Kidney epithelial cell (primary cell): ENCODE measurements at places on chromosomes 4 and X. TPM values are rescaled to one million over a fixed set of nuclear protein-coding genes. Genes with fewer than 3 reads are reported as not detected.

DNA sequence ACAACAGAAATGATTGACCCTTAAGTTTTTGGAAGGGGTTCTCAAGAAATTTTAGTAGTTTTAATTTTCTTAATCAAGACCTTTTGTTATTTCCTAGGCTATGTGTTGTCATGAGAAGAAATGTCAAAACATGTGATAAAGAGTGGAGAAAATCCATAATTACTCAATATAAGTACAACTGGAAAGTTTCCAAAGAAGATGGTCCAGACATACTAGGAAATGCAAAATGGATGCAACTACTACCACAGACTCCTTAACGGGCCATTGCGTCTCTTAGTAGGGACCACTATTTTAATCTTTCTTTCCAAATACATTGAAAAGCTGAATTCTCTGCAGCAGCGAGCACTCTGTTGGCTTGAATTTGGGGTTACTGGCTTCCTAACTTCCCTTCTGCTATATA is 148.8 kb downstream of the NWD2 start:
- no peak for DNase-seq

GRCh38 chrX:38596939-38597338 is 35.6 kb downstream of the TSPAN7 start:
- DNase-seq, result no peak

GRCh38 chr4:61521451-61521850 is 321.3 kb downstream of the ADGRL3 start:
- DNase-seq, result no peak

DNA sequence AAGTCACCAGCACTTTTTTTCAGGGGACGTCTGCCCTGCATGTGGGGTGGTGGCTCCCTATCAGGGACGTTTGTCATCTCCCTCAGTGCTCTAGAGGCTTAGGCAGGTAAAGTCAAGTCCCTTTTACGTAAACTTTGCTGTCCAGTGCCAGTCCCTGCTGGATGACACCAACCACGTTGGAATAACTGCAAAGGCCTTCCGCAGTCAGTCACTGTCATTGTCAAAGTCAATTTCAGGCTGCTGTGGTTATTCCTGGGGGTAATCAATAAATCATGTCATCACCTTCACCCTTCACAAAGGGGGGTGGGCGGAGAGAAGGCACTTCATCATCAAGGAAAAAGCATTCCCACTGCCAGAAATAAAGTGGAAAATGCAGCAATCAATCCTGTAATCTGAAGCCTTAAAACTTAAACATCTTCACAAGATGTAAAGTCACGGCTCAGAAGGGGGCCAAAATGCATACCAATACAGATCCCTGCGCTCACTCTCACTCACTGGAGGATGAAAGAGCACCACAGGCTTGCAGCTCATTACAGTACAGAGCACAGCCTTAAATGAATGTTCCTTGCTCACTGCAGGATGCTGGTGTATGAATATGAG is 56.2 kb downstream of the CLDN22 start:
- DNase-seq, result no peak

DNA sequence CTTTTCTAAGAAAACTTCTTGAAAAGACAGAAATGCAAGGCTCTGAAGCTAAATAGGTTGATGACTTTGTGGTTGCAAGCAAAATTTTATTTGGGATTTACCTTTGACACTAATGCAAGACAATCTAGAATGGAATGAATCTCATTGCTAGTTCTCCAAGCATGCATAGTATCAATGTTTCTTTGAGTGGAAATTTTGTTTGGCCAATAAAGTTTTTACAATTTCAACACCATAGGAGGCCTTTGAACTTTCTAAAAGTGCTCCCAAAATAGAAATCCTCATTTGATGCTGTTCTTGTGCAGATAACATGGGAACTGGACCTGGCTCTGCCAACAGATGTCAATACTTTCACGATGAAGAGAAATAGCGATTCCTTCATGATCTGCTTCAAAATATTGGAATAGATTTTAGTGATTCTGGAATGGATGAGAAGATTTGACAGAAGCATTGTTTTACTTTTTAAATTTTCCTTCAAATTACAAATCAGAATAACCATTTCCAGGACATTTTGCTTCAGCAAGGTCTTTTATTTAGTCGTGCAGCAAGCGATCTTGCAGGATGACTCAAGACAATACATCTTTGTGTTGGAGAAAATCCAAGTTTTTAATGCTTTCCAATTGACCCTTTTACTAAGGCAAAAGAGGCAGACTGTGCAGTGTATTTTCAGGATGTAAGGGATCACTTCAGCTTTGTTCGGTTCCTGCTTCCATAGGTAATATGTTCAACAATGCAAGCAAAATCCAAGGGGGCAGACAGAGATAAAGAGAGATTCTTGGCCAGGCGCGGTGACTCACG is 51.7 kb upstream of the OTUD4 start:
- DNase-seq, result no peak

DNA sequence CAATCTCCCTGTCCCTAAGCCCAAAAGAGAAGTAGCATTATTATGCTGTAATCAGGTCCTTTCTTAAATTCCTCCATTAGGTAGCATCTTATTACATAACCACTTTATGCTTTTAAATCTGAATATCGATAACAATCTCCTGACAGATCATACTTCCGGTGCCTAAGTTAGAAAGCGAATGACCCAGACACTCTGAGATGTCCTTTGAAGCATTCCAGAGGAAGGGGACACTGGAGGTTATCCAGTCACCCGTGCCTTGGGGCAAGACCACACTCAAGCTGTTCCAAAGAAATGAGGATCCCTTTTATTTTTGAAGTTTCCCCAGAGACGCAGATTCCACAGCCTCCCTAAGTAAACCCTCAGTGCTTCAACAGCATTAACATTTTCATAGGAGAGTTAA is 125.7 kb downstream of the PALLD start:
- DNase-seq, result no peak

GRCh38 chrX:126551306-126551705 is 1.3 kb downstream of the DCAF12L1 start:
- DNase-seq, result no peak

GRCh38 chrX:39718981-39719380 is 378.8 kb downstream of the BCOR start:
- DNase-seq, result no peak

GRCh38 chr4:19936476-19936875 is 315.2 kb upstream of the SLIT2 start:
- peak; percentile 38 for DNase-seq

DNA sequence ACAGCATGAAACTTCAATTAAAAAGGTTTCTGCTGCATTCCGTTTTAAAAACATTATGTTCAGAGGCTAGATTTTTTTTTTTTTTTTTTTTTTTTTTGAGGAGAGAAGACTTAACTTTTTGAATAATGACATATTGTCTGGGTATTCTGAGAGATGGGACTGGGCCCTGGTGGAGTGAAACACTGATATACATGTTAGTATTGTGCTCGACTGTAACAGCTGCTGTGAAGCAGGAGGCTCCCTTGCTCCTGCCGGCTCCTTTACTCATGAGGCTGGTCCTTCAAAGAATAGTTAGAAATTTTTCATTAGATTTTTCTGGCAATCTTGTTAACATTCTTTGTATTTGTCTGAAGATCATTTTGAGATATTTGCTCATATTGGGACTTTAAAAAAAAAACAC is 73.3 kb downstream of the TMEM131L start:
- no peak for DNase-seq

DNA sequence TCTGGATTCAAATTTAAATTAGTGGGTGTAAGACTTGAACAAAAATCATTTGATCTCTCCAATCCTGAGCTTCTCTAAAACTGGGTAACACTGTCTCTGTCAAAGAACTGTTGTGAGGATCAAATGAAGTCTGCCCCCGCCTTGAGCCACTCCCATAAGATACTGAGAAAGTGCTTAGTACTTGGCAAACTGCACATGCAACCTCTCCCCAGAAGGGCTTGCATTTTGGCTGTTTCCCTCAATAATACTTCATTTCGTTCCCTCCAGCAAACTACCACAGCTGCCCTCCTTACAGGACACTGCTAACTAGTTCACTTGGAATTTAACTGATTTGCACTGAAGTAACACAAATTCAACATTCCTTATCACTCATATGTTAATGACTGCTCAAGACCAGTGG is 79.8 kb downstream of the APBB2 start:
- no peak for DNase-seq

DNA sequence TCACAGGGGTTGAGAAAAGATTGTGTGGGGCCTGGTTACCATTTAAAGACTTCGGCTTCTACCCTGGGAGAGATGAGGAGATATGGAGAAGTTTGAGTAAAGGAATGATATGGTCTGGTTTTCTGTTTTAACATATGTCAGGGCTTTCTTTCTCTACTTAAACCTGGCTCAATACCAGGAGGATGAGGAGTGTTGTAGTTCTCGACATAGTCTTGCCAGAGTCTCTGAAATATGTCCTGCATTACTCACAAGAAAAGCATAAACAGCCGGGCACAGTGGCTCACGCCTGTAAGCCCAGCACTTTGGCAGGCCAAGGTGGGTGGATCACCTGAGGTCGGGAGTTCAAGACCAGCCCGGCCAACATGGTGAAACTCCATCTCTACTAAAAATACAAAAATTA is 16.4 kb upstream of the ACE2 start:
- DNase-seq, result no peak

DNA sequence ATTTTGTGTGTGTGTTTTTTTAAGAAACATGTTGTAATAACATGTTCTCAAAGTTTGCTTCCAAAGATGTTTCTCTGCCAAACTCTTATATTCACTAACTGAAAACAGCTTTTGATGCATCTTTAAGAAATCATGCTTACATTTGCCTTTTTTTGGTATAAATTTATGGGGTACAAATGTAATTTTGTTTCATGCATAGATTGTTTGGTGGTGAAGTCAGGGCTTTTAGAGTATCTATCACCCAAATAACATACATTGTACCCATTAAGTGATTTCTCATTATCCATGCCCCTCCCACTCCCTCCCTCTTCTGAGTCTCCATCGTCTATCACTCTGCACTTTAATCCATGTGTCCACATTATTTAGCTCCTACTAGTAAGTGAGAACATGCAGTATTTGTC is 30.8 kb downstream of the SPINK2 start:
- DNase-seq, result no peak

GRCh38 chr4:168337550-168337940 is 19.0 kb upstream of the DDX60 start:
- DNase-seq, result no peak

DNA sequence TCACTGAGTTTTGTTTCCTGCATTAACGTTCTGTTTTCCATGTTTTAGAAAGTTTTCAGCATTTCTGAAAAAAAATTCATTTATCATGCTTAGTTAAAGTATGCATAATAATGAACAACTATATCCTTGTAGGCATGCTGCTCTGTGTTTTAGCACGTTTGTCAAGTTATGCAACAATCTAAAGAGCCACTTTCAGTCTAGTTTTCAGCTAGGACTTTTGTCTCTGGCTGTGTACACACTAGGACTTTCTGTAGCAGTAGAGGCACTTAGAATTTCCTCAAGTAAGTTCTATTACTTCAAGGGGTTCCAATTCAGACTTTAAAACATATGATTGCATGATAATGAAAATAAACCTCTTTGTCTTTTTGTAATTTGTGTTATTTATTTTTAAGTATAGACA is 12.4 kb downstream of the DCAF8L1 start:
- DNase-seq, result no peak

GRCh38 chr4:78624048-78624447 is 72.5 kb downstream of the ANXA3 start:
- no peak for DNase-seq

DNA sequence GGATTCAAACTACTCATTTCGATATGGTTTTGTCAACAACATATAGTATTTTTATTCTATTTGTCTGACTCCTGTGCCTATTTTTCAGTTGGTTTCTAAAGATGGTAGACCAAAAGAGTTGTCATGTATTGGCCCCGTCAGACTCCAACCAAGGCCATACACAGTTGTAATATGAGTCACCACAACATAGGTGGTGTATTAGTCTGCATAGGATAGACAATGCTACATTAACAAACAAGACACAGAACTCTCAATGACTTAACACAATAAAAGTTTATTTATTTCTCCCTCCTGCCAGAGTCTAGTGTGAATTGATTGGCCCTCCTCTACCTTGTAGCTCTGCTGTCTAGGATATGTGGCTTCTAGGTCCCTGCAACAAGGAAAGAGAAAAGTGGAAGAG is 45.9 kb downstream of the ARL9 start:
- DNase-seq, result no peak

GRCh38 chr4:183157215-183157614 is 58.2 kb downstream of the WWC2 start:
- DNase-seq, result no peak

DNA sequence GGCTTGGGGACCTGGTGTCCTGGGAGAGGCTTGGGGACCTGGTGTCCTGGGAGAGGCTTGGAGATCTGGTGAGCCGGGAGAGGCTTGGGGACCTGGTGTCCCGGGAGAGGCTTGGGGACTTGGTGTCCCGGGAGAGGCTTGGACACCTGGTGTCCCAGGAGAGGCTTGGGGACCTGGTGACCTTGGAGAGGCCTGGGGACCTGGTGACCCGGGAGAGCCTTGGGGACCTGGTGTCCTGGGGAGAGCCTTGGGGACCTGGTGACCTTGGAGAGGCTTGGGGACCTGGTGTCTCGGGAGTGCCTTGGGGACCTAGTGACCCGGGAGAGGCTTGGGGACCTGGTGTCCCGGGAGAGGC is 12.6 kb downstream of the SHOX start:
- no peak for DNase-seq

GRCh38 chrX:154737136-154737535 is 13.7 kb downstream of the GAB3 start:
- no peak for DNase-seq

DNA sequence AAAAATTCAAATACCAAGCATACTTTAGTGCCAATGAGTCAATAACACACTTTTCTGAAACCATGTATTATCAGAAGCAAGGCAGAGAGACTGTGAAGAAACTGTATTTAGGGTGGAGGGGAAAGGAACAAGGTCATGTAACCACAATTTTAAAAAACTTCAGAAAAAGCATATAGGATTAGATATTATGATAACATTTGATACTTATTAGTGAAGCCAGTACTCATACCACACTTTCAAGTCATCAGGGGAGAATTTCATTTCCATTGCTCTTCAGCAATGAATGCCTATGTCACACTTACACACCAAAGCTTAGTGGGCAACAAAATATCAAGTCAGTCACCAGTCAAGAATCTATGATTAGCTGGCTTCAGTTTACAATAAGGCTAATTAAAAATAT is 602.2 kb downstream of the IL15 start:
- DNase-seq, result no peak

DNA sequence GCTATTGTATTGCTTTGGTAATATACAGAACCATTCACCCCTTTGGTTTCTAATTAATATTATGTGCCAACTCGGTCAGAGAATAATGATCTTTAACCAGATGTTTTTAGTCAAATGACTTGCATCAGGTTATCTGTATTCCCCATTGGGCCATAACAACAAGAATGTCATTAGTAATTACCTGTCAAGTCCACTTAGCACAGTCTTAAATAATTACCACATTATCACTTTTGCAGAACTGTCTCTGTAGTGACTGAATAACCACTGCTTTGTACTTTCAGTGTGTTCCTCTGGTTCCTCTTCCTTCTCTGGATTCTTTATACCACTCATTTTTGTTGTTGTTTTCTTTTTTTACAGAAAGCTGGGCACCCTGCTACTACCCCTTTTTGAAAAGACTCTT is 257.7 kb upstream of the SPOCK3 start:
- no peak for DNase-seq

- DNase-seq, result no peak
Observed at GRCh38 chrX:53704294-53704693, 17.8 kb upstream of the HUWE1 start.

GRCh38 chr4:40897557-40898203 is 147.9 kb downstream of the NSUN7 start:
- no peak for DNase-seq

The ITIH6 gene
- not detected in 2 replicates for total RNA-seq

The ABCD1 gene
- total RNA-seq, result 14.2 and 15.3 TPM in 2 replicates

The SPACA5 gene
- not detected in 2 replicates for total RNA-seq

The TIGD4 gene
- 0.14 and 0.29 TPM in 2 replicates for total RNA-seq

The REPS2 gene
- total RNA-seq, result 1.3 and 1.8 TPM in 2 replicates

The NLGN3 gene
- total RNA-seq, result 0.13 and 0.34 TPM in 2 replicates

The GPRASP1 gene
- total RNA-seq, result 0.41 and 1.5 TPM in 2 replicates

The TMEM31 gene
- not detected in 2 replicates for total RNA-seq

The TMSB15A gene
- total RNA-seq, result 4.9 and 6.2 TPM in 2 replicates
